Transverse colon (tissue), 4 donors: ENCODE measurements at places on chromosomes 13 and 19. TPM values are rescaled to one million over a fixed set of nuclear protein-coding genes. Genes with fewer than 3 reads are reported as not detected.
A peak's percentile ranks its signal among the peaks of the same experiment; 100 is the strongest.

GRCh38 chr13:77521595-77522367, 13.7 kb upstream of the SCEL start:
- no peaks in the 10 kb centered on the region for H3K4me1 ChIP-seq
- DNase-seq: no peak
- no peaks in the 10 kb centered on the region for H3K36me3 ChIP-seq
- no peak overlapping the region for H3K4me3 ChIP-seq

DNA sequence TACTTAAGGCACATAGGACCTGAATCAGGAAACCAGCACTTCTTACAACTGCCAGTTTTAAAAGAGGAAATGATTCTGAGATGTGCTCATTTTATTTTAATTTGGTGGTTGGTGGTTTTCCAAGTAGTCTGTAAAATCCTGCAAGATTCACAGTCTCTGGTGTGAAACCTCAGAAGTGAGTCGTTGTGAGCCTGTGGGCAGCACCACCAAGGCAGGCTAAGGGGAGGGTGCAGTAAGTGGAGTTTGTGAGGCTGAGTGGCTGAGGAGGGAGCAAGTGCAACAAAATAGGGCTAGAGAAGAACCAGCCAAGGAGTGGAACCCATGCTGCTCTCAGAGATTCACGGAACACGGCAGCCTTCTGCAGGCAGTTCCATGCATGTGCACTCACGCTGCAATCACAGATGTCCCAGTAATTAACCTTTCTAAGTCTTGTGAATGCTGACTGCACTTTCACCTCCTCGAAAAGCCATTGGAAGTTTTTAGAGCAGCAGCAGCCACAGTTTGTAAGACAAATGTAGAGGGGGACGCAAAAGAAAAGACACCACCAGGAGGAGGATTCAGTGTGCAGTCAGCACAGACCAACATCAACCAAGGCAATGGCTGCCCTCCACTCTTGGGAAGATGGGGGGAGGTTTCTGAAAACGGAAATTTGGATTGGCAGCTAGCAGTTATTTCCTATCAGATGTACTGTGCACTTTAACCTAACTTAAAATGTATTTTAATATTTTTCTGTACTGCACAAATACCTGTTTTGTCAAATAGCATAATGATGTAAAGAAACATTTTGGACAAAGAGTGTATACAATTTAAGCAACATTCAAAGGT, 44.9 kb downstream of the ESD start:
- H3K36me3 ChIP-seq: no peaks in the 10 kb centered on the region
- H3K4me1 ChIP-seq: peaks cover 7% of the 10 kb centered on the region
- no peak overlapping the region for H3K27ac ChIP-seq
- no peaks in the 10 kb centered on the region for H3K27me3 ChIP-seq
- H3K4me3 ChIP-seq: no peak overlapping the region

GRCh38 chr19:49672131-49672919, 4.7 kb upstream of the PRMT1 start:
- peak overlapping the region; percentile 51 for H3K27ac ChIP-seq
- H3K27me3 ChIP-seq: no peaks in the 10 kb centered on the region
- H3K36me3 ChIP-seq: no peaks in the 10 kb centered on the region
- no peak overlapping the region for H3K4me3 ChIP-seq
- H3K4me1 ChIP-seq: peaks cover 16% of the 10 kb centered on the region

Gene C5AR1
- total RNA-seq: 5.6 TPM

GRCh38 chr13:97134364-97135095, 87.6 kb upstream of the MBNL2 start:
- H3K27ac ChIP-seq: no peak overlapping the region
- no peaks in the 10 kb centered on the region for H3K36me3 ChIP-seq
- DNase-seq: no peak
- peaks cover 8% of the 10 kb centered on the region for H3K4me1 ChIP-seq

Gene CILP2
- not detected for total RNA-seq

DNA sequence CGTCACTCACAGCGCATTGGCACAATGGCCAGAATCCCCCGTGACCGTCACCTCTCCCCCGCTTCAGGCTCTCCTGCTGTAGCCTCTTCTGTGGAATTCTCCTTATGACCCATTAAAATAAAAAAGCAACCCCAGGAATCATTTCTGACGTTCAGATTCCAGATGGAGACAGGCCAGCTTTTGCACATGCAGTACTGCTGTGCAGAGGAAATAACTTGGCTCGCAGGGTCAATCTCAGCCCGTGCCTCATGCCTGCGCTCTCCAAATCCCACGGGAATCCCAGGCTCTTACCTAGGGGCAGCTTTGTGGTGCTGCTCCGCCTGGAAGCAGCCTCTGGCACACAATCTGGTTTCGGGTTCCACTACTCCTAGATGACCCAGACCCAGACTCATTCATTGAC, 32.7 kb upstream of the SOX1 start:
- H3K27ac ChIP-seq: no peak overlapping the region
- H3K27me3 ChIP-seq: peaks cover 2% of the 10 kb centered on the region
- H3K4me1 ChIP-seq: no peaks in the 10 kb centered on the region
- no peak overlapping the region for H3K4me3 ChIP-seq

Gene ZNF726
- 5.3 TPM for total RNA-seq

Gene RBM26
- total RNA-seq: 51.6 TPM

Gene HPN
- 0.68 TPM for total RNA-seq

- no peak overlapping the region for H3K4me3 ChIP-seq
- H3K27ac ChIP-seq: no peak overlapping the region
- H3K36me3 ChIP-seq: no peaks in the 10 kb centered on the region
- no peaks in the 10 kb centered on the region for H3K4me1 ChIP-seq
- no peak for DNase-seq
- no peaks in the 10 kb centered on the region for H3K27me3 ChIP-seq
Observed at GRCh38 chr13:45503658-45504057, 38.9 kb downstream of the COG3 start.

DNA sequence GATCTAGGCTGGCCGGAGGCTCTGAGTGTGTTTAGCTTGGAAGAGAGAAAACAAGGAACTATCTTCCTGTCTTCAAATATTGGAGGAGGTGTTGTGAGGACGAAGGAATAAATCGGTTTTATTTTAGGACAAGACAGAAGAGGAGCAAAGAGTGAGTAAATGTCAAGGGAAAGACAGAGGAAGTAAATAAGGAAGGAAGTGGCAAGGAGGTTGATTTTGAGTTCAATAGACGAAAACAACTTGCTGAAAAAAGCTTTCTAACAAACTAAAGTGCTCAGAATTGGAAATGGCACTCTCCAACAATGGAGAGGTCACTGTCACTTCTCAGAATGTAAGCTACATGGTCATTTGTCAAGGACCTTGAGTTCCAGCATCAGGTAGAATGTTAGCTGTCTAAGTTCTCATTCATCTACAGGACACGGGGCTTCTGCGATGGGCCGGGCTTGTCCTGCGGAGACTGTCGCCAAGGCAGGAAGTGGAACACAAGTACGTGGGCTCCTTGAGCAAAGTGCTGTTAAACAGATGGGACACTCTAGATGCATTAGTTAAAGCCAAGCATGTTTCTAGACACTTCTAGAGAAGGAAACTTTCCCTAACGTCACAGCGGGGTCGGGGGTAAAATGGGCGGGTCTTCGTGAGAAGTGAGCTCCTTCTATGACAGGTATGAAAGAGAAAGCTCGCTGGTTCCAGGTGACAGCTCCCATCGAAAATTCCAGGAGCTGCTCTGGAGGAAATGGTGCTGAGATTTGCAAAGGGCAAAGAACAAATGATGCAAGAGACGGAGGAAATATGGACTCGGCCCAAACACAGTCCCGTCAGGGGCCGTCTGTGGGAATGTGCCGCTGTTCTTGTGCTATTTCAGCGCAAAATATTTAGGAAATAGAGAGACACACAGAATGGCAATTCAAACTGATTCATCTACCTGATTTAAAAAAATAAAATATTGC, 103.9 kb upstream of the UBL3 start:
- H3K4me3 ChIP-seq: no peak overlapping the region
- no peaks in the 10 kb centered on the region for H3K4me1 ChIP-seq
- DNase-seq: no peak
- no peaks in the 10 kb centered on the region for H3K27me3 ChIP-seq

Gene HNRNPA1L2
- not detected for total RNA-seq

DNA sequence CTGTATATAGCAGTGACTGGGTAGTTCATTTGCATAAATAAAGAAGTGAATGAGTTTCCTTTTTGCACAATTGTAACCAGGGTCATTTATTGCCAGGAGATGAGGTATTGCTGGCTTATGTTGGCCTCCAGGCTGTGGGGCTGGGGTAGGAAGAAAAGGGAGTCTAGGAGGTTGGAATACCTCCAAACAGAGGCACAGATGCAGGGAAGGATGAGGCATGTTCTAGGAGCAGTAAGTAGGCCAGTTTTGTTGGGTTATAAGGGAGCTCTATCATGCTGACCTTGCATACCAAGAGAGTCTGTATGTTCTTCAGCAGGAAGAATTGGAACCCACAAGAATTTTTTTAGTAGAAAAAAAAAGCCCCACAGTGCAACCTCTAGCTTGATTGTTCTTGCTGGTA, 17.2 kb upstream of the CYSLTR2 start:
- peak overlapping the region; percentile 28 for H3K27ac ChIP-seq
- no peaks in the 10 kb centered on the region for H3K4me1 ChIP-seq
- no peaks in the 10 kb centered on the region for H3K27me3 ChIP-seq
- no peaks in the 10 kb centered on the region for H3K36me3 ChIP-seq
- no peak overlapping the region for H3K4me3 ChIP-seq
- no peak for DNase-seq

DNA sequence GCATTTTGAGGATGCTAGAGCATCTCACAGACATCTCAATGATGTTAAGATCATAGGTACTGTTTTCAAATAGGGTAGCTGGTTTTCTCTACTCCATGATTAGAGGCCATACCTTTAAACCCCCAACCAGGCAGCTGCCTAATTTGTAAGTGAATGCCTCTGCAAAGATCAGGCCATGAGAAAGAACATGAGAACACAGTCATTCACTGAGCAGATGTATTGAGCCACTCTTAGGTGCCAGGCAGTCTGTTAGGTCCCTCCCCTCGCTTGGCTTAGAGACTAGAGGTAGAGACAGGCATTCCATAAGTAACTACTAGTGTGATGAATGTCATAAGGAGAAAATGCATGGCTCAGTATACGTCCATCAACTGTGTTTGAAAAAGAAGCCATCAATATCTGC, 410.0 kb downstream of the FGF9 start:
- H3K4me1 ChIP-seq: no peaks in the 10 kb centered on the region
- H3K36me3 ChIP-seq: no peaks in the 10 kb centered on the region
- no peak for DNase-seq
- H3K27me3 ChIP-seq: no peaks in the 10 kb centered on the region
- no peak overlapping the region for H3K27ac ChIP-seq

DNA sequence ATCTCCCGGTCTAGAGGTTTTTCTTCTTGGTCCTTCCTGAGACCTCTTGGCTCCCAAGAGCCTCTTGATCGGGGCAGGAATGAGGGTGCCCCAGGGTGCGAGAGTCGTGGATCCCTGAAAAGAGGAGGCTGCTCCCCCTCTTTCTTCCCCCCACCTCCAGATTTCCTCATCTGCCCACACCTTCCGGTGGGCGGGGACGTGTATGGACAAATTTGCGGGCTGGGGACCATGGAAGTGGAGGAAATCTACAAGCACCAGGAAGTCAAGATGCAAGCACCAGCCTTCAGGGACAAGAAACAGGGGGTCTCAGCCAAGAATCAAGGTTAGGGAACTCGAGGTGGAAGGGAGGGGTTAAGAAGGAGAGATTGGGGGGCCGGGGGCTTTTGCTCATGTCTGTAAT, at the start of gene MCEMP1:
MCEMP1 (plus strand) TSS at position 237 of the 400 bp plus-strand sequence; CDS start at position 268, 31 bp downstream.
- H3K27me3 ChIP-seq: peaks cover 32% of the 10 kb centered on the region
- no peak within 1 kb of the TSS for H3K4me3 ChIP-seq
- H3K4me1 ChIP-seq: peaks cover 7% of the 10 kb centered on the region
- no peaks in the 10 kb centered on the region for H3K36me3 ChIP-seq
- H3K27ac ChIP-seq: no peak within 1 kb of the TSS

GRCh38 chr19:41225238-41226052, 6.4 kb downstream of the AXL start:
- H3K36me3 ChIP-seq: no peaks in the 10 kb centered on the region
- peaks cover 11% of the 10 kb centered on the region for H3K27me3 ChIP-seq
- H3K27ac ChIP-seq: peak overlapping the region; percentile 89
- H3K4me1 ChIP-seq: peaks cover 25% of the 10 kb centered on the region
